ENCODE measurements at places on chromosomes 3 and 15.

- DNase-seq = no peak
- H3K27ac ChIP-seq = no peak overlapping the region
- no peak overlapping the region for H3K4me3 ChIP-seq
Observed at GRCh38 chr15:73464602-73465001, 21.6 kb downstream of the REC114 start.

GRCh38 chr3:152656972-152657355 is 178.0 kb upstream of the P2RY1 start:
- no peak overlapping the region for H3K27ac ChIP-seq
- no peaks in the 10 kb centered on the region for H3K4me1 ChIP-seq
- no peaks in the 10 kb centered on the region for H3K27me3 ChIP-seq
- no peak for DNase-seq

- no peak for DNase-seq
- H3K36me3 ChIP-seq = no peaks in the 10 kb centered on the region
- H3K27ac ChIP-seq = no peak overlapping the region
- H3K4me1 ChIP-seq = no peaks in the 10 kb centered on the region
- H3K4me3 ChIP-seq = no peak overlapping the region
Observed at GRCh38 chr3:100562224-100562857, 47.1 kb upstream of the ADGRG7 start.

GRCh38 chr3:12303534-12303933 is 14.7 kb downstream of the PPARG start:
- no peaks in the 10 kb centered on the region for H3K36me3 ChIP-seq
- no peak for DNase-seq
- no peaks in the 10 kb centered on the region for H3K27me3 ChIP-seq

DNA sequence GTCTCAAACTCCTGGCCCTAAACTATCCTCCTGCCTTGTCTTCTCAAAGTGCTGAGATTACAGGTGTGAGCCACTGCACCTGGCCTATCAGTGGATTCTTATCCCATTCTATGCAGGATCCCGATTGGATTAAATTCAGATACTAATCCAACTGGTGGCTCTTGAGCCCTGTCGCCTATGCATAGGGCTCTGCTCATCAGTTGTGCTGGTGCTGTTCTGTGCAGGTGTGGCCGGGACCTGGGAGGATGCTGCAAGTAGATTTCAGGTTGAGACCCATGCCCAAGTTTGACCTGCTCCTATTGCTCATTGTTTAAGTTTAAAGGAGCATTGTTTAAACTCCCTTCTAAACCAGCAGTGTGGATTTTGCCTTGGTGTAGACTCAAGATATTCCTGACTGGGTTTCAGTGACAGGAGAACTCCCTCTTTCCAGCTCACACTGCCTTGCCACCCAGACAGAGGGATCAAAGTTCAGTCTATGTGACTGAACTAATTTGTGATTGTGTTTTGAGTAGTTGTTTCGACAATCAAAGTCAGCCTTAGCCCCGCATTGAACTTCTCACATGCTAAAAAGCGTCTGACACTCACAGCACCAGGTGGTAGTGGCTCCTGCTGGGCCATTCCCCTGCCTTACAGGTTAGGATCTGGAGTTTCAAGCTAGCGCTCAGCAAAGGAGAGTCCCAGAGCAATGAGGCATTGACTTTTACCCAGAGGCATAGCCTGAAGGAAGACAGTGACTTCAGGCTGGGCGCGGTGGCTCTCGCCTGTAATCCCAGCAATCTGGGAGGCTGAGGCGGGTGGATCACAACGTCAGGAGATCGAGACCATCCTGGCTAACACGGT is 45.0 kb upstream of the PIK3CB start:
- no peak for DNase-seq
- H3K4me3 ChIP-seq = no peak overlapping the region
- no peak overlapping the region for H3K27ac ChIP-seq
- H3K4me1 ChIP-seq = no peaks in the 10 kb centered on the region
- no peaks in the 10 kb centered on the region for H3K27me3 ChIP-seq
- H3K36me3 ChIP-seq = no peaks in the 10 kb centered on the region

- no peak for DNase-seq
- no peak overlapping the region for H3K4me3 ChIP-seq
- H3K4me1 ChIP-seq = no peaks in the 10 kb centered on the region
- H3K27me3 ChIP-seq = no peaks in the 10 kb centered on the region
- no peaks in the 10 kb centered on the region for H3K36me3 ChIP-seq
Observed at GRCh38 chr3:142270407-142270806, 45.0 kb upstream of the GK5 start.

- H3K27ac ChIP-seq = no peak overlapping the region
- H3K4me1 ChIP-seq = no peaks in the 10 kb centered on the region
- H3K27me3 ChIP-seq = peaks cover 21% of the 10 kb centered on the region
Observed at GRCh38 chr3:27730774-27731659, 8.9 kb upstream of the EOMES start.

DNA sequence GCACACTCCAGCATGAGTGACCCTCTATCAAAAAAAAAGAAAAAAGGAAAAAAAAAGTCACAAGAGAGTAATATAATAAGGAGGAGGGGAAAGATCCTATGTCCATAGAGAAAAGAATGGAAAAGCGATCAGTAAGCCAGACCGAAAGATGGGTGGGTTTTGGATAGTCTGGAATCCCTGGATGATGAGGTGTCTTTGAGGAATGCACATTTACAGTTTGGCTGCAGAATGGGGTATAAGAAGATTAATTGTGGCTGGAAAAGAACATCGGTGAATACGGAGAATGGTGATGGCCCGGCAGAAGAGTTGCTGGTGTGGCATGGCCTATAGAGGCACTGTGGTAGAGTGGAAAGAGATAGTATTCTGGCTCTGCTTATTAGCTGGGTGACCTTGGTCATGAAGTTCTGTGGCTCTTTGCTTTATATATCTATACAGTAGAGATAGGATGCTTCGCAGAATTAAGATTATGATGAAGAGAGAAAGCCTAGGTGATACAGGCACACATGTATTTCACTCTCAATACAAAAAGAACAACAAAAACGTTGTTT is 187.9 kb downstream of the AKAP13 start:
- H3K4me1 ChIP-seq = no peaks in the 10 kb centered on the region
- no peaks in the 10 kb centered on the region for H3K36me3 ChIP-seq
- H3K4me3 ChIP-seq = no peak overlapping the region
- H3K27me3 ChIP-seq = no peaks in the 10 kb centered on the region

- no peak overlapping the region for H3K27ac ChIP-seq
- H3K4me3 ChIP-seq = no peak overlapping the region
- no peaks in the 10 kb centered on the region for H3K27me3 ChIP-seq
- DNase-seq = no peak
- no peaks in the 10 kb centered on the region for H3K36me3 ChIP-seq
- no peaks in the 10 kb centered on the region for H3K4me1 ChIP-seq
Observed at GRCh38 chr15:94327356-94327936, 96.1 kb downstream of the MCTP2 start.

- no peak for DNase-seq
- H3K27ac ChIP-seq = no peak overlapping the region
- no peak overlapping the region for H3K4me3 ChIP-seq
- H3K27me3 ChIP-seq = no peaks in the 10 kb centered on the region
- no peaks in the 10 kb centered on the region for H3K4me1 ChIP-seq
Observed at GRCh38 chr3:79930196-79930595, 162.4 kb upstream of the ROBO1 start.

DNA sequence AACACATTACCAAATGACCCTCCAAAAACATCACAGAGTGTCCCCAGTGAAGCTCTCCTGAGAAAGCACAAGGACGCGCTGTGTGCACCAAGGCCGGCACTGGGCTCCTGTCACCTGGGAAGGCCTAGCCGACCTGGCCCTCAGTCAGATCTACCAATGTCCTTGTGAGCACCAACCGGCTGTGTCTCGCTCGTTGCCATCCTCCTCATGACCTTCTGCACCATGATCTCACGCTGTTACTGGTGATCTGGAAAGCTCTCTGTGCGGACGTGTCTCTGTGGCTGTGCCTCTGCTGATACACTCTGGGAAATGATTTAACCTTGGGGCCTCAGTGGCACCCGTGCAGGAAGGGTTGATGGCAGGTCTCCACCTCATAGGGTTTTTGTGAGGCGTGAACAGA is 24.2 kb downstream of the ZXDC start:
- no peak overlapping the region for H3K4me3 ChIP-seq
- H3K27ac ChIP-seq = no peak overlapping the region
- H3K36me3 ChIP-seq = peaks cover 8% of the 10 kb centered on the region
- H3K27me3 ChIP-seq = no peaks in the 10 kb centered on the region

- no peak overlapping the region for H3K4me3 ChIP-seq
- no peaks in the 10 kb centered on the region for H3K36me3 ChIP-seq
- H3K27me3 ChIP-seq = no peaks in the 10 kb centered on the region
- DNase-seq = no peak
- no peak overlapping the region for H3K27ac ChIP-seq
Observed at GRCh38 chr15:62550106-62550505, 385.0 kb upstream of the C2CD4B start.

DNA sequence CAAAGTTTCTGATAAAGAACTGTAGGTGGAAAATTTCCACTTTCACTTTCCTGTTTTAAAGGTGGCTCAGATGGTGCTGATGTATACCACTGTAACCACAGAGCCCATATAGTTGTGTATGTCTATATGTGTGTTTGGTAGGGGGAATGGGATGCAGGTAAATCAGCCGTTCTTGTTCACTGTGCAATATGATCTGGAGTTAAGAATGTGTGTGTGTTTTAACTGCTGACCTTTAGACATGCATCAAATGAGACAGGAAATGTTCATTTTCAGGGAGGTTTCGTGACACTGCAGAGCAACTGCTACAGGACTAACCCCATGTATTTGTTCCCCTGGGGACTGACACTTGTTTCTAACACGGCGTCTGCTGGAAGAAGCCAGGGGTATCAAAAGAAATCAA is 180.5 kb downstream of the TAFA4 start:
- no peaks in the 10 kb centered on the region for H3K36me3 ChIP-seq
- no peak overlapping the region for H3K27ac ChIP-seq
- H3K4me1 ChIP-seq = no peaks in the 10 kb centered on the region
- no peaks in the 10 kb centered on the region for H3K27me3 ChIP-seq
- DNase-seq = no peak
- no peak overlapping the region for H3K4me3 ChIP-seq

GRCh38 chr3:14125193-14126016 is 553 bp downstream of the TMEM43 start:
- H3K27me3 ChIP-seq = no peaks in the 10 kb centered on the region
- no peak for DNase-seq
- no peaks in the 10 kb centered on the region for H3K36me3 ChIP-seq

- no peaks in the 10 kb centered on the region for H3K36me3 ChIP-seq
- no peak for DNase-seq
- H3K4me3 ChIP-seq = no peak overlapping the region
- no peak overlapping the region for H3K27ac ChIP-seq
- no peaks in the 10 kb centered on the region for H3K4me1 ChIP-seq
Observed at GRCh38 chr3:35184775-35185174, 454.6 kb upstream of the ARPP21 start.

DNA sequence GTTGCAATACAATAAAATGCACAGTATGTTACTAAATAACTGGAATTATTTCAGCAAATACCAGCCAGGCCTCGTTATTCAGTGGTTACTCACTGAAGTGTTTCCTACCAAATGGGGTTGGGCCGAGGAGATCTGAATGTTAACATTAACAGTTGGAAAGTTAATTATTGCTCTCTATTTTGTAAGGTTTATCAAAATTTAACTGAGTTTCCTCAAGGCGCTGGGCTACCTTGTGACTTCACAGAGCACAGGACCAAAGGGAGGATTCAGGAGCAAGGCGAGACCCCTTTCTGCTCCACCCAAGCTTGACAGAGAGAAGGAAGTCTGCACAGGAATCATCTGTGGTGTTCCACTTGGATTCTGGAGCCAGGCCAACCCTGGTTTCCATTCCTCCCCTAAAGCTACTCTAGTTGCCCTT is 21.6 kb downstream of the ADAMTS9 start:
- no peak for DNase-seq
- no peak overlapping the region for H3K4me3 ChIP-seq
- H3K36me3 ChIP-seq = no peaks in the 10 kb centered on the region
- no peaks in the 10 kb centered on the region for H3K4me1 ChIP-seq

DNA sequence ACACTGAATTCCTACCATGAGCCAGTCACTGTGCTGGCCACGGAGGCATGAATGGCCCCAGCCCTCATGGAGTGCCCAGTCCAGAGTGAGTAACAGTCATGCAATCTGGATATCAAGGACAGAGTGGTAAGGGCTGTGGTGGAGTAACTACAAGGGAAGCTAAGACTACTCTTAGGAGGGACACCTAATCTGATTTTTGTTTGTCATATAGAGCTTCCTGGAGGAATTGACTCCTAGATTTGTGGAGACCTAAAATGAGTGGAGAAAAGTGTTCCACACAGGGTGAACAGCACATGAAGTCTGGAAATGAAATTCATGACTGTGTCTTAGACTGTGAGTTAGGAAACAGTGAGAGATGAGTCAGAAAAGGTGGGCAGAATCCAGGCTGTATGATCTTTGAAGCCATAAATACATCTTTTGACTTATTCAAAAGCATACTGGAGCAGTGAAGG is 219.9 kb downstream of the NFKBIZ start:
- H3K36me3 ChIP-seq = no peaks in the 10 kb centered on the region
- H3K27me3 ChIP-seq = no peaks in the 10 kb centered on the region
- no peaks in the 10 kb centered on the region for H3K4me1 ChIP-seq
- H3K27ac ChIP-seq = no peak overlapping the region
- no peak overlapping the region for H3K4me3 ChIP-seq

GRCh38 chr3:143514874-143515273 is 333.4 kb downstream of the SLC9A9 start:
- no peaks in the 10 kb centered on the region for H3K27me3 ChIP-seq
- H3K27ac ChIP-seq = no peak overlapping the region
- no peaks in the 10 kb centered on the region for H3K36me3 ChIP-seq
- no peak for DNase-seq
- H3K4me3 ChIP-seq = no peak overlapping the region
- H3K4me1 ChIP-seq = no peaks in the 10 kb centered on the region

DNA sequence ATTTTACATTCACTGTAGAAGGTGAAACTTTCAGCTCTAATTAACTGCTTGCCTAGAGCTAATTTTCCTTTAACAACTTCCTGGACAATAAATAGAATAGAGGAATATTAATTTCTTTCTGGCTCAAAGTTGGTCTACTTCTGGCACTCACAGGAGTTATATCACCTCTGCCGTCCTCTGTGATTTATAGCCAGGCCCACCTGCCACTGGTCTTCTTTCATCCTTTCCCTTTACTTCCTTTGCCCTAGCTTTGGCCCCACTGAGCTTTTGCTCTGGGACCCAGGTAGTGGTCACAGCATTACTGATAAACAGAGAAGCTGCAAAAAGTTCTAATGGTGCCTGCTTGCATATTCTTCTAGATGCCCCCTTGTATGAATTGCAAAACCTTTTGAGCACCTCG is 49.3 kb upstream of the ABHD10 start:
- no peak overlapping the region for H3K27ac ChIP-seq
- DNase-seq = no peak
- no peaks in the 10 kb centered on the region for H3K27me3 ChIP-seq
- no peaks in the 10 kb centered on the region for H3K36me3 ChIP-seq
- H3K4me1 ChIP-seq = no peaks in the 10 kb centered on the region

- no peak overlapping the region for H3K4me3 ChIP-seq
- no peaks in the 10 kb centered on the region for H3K27me3 ChIP-seq
- H3K4me1 ChIP-seq = no peaks in the 10 kb centered on the region
- H3K36me3 ChIP-seq = no peaks in the 10 kb centered on the region
Observed at GRCh38 chr3:40923651-40924050, 275.7 kb upstream of the CTNNB1 start.

DNA sequence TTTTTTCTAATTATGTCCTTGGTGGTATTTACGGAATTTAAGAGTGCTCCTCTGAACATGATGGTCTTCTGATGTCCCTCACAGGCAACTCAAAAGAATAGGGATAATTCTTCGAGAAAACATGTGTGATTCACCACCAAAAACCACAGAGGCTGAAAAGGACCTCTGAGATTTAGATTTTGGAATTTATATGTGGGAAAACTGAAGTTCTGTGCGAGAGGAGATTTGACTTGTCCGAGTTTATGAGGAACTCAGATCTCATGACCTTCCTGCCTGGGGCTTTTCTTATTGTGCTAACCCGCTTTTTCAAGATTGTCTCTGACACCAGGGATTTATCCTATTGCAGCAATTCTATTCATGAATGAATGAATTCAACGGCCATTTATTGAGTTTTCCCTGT is 142.4 kb downstream of the FAM43A start:
- no peaks in the 10 kb centered on the region for H3K27me3 ChIP-seq
- no peaks in the 10 kb centered on the region for H3K4me1 ChIP-seq
- no peak overlapping the region for H3K4me3 ChIP-seq
- DNase-seq = no peak
